Fibroblast of the conjunctiva (primary cell): ENCODE measurements at places on chromosomes 6 and 20.

- DNase-seq: no peak
These were observed 110.9 kb downstream of the QRSL1 start for GRCh38 chr6:106740287-106740686.

DNA sequence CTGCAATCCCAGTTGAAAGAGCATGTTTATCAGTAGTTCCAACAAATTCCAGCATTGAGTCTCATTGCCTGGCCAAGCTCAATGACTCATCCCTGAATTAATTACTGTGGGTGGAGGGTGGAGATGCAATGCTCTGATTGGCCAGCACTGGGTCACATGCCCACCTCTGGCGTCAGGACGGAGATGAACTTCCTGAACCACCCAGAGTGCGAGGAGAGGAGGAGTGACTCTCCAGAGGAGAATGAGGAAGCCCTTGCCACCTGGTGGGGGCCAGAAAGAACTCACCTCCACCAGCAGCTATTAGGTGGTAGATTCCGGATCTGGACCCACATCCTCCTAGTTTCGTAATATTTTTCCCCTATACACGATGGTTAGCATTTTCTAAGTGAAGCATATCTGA lies 283.9 kb downstream of the TBC1D7 start:
- no peak for DNase-seq

- no peak for DNase-seq
These were observed 133.6 kb downstream of the ALDH8A1 start for GRCh38 chr6:134816300-134816699.

GRCh38 chr6:84415068-84415467 lies 187.6 kb upstream of the CEP162 start:
- DNase-seq: no peak

- DNase-seq: no peak
These were observed 101.4 kb downstream of the CDH4 start for GRCh38 chr20:61353261-61354000.

DNA sequence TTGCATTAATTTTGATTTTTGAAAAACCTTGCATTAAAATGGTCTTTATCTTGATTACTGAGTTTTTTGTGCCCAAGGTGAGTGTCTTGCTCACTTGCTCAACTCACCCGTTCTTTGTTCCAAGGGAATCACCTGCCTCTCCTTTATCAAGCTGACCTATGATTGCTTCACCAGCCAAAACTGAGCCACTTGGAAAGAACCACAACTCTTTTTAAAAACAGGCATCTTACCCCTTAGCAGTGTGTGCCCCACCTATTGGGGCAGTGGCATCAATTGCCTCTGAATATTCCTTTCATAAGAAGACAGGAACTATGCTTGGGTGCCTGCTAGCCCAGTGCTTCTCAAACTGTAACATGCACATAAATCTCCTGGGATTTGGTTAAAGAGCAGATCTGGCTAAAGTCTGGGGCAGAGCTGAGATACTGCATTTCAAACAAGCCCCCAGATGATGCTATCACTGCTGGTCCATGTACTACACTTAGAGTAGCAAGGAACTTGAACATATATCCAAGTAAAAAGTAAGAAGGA lies 3.3 kb upstream of the STK38 start:
- no peak for DNase-seq

GRCh38 chr6:4806337-4806725 lies 30.1 kb downstream of the CDYL start:
- DNase-seq: no peak

GRCh38 chr6:27545271-27546046 lies 72.6 kb upstream of the ZNF184 start:
- DNase-seq: peak; percentile 68

- DNase-seq: peak; percentile 20
These were observed 114.9 kb downstream of the AKAP7 start for GRCh38 chr6:131250122-131250521.

- no peak for DNase-seq
These were observed 2.8 kb downstream of the ITPR3 start for GRCh38 chr6:33623895-33624381.

GRCh38 chr6:90083891-90084290 lies 189.6 kb downstream of the GJA10 start:
- DNase-seq: no peak

GRCh38 chr6:140867336-140867735 lies 1265.4 kb upstream of the GJE1 start:
- DNase-seq: no peak

- DNase-seq: no peak
These were observed 42.0 kb downstream of the PREX1 start for GRCh38 chr20:48785801-48786200.

- no peak for DNase-seq
These were observed 30.9 kb upstream of the RAB23 start for GRCh38 chr6:57252975-57253374.

GRCh38 chr6:39608652-39609345 lies 116.4 kb downstream of the KIF6 start:
- no peak for DNase-seq

GRCh38 chr20:34084227-34084923 lies 27.7 kb downstream of the EIF2S2 start:
- no peak for DNase-seq

- DNase-seq: no peak
These were observed 84.1 kb downstream of the TNFAIP3 start for GRCh38 chr6:137951064-137951597.

DNA sequence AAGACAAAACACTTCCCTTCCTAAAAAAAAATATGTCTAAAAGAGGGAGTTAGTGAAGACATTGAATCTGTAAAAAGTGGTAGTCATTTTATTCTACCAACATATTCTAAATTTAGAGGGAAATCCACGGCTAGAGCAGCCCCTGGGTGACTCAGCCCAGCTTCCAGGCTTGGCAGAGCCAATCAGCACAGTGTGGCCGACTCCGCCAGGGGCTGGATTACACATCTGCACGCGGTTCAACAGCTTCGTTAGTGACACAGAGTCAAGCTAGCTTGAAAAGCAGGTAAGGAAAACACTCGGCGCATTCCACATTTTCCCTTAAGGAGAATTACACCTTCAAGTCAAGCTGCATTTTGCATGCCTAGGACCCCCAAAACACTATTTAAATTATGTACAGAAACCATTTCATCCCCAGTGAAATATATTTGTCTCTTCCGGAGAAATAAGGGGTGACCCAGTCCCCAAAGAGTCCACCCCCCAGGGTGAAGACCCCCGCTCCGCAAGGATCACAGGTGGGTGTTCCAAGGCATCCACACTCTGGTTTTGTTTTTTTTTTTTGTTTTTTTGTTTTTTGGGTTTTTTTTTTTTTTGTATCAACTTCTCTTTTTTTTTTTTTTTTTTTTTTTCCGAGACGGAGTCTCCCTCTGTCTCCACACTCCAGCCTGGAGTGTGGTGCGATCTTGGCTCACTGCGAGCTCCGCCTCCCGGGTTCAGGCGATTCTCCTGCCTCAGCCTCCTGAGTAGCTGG lies 58.4 kb upstream of the ARID1B start:
- no peak for DNase-seq

DNA sequence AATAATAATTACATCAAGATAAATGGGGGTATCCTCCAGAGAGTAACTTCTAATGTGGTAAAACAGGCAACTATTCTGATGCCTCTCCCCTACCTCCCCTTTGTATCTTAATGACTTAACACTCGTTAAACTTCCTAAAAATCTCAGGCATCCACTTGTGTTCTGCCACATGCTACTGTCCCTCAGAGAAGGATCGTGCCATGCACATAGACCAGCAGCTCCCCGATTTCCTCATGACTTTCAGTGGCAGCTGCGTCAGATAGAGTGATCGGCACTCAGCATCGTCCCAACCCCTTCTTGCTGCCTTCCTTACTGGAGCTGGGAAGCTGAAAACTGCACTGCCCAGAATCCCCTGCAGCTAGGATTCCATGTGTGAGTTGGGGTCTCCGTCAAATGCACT lies 32.1 kb downstream of the RIPOR2 start:
- DNase-seq: no peak

DNA sequence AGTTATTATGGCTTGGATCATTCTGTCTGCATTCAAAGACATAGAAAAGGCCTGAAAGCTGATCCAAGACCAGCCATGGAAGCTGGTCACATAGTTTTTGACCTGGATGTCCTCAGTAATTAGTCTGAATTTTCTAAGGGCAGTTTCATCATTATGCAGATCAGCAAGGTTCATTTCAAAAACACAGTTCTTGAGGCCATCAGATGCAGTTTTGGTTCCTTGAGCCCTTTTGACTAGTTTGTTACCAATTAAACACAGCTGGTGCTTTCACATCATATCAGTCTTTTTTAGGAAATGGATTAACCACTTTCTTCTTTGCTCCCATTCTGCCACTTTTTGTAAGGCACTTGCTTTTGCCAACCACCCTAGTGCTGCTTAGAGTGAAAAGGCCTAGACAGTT lies 129.4 kb downstream of the NCOA3 start:
- no peak for DNase-seq

GRCh38 chr6:110951986-110952794 lies 6.3 kb upstream of the GTF3C6 start:
- peak; percentile 84 for DNase-seq

DNA sequence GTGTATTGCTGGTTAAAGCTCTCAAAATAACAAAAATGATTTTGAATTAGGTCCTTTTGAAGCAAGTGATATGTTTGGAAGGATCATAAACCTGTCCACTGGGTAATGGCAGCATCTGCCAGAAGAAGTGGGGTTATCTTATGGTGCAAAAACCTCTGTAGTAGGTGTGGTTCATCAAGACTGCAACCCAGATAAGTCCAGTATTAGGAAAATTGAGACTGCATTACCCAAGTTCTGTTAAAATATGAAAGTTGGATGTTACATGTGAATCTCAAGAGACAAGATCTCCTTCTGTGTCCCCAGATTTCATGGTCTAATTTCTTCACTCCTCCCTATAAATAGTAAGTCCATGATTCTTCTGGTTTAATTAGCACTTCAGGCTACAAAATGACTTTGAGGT lies 59.4 kb downstream of the RPRD1B start:
- no peak for DNase-seq

- DNase-seq: no peak
These were observed 30.1 kb upstream of the MAS1L start for GRCh38 chr6:29517728-29518440.

DNA sequence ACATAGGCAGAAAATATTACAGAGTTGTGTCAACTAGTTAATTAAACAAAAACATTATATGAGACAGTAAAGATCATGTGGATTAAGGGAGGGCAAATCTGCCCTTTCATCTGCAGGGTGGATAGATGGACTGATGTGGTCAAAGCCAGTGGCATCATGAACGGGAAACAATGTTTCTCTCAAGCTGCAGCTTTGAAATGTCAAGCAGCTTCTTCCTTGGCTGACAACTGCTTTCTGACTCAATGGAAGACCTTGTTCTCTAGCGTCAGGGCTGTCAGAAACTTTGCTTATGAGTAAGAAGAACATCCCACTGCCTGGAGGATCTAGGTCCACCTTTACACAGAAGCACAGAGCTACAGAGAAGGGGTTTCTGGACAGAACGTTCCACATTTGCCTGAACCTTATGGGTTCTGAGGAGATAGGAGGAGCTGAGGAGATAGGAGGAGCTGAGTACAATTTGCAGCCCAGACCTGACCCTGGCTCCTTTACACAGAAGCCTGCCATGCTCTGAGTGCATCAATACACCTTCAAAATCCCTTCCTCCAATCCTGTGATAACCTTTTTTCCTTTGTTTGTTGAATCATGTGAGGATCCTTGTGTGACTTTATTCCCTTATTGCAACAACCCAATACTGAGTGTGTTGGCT lies 6.1 kb downstream of the CST5 start:
- DNase-seq: no peak

DNA sequence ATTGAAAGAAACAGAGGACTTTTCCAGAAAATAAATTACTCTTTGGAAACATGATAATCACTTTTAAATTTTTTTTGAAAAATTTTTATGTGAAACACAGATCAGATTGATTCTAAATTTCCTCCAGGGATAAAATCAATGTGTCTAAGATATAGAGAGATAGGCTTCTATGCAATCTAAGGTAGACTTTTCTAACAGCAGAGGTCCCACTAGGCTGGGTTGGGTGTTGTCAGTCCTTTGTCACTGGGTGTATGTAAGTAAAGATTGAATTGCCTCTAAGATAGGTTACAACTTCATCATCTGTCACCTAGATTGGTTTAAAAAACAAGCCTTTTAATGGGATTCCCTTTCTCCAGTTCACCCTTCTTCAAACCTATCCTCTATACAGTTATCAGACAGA lies 449.9 kb downstream of the DHX35 start:
- no peak for DNase-seq

DNA sequence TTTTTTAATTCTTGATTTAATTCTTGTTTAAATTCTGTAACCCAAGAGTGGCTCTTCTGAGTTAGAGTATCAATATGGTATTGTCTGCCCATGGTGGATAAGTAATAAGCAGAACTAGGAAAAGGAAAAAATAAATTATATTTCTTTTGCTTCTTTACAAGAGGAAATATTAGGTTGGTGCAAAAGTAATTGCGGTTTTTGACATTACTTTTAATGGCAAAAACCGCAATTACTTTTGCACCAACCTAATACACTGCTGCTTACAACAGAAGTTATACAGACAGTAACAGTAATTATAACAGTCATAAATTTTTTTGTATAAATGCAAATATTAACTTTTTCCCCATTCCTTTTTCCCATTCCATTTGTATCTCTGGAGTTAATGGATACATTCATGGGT lies 65.6 kb downstream of the HS3ST5 start:
- no peak for DNase-seq

GRCh38 chr6:154261688-154262397 lies 94.8 kb downstream of the IPCEF1 start:
- no peak for DNase-seq

DNA sequence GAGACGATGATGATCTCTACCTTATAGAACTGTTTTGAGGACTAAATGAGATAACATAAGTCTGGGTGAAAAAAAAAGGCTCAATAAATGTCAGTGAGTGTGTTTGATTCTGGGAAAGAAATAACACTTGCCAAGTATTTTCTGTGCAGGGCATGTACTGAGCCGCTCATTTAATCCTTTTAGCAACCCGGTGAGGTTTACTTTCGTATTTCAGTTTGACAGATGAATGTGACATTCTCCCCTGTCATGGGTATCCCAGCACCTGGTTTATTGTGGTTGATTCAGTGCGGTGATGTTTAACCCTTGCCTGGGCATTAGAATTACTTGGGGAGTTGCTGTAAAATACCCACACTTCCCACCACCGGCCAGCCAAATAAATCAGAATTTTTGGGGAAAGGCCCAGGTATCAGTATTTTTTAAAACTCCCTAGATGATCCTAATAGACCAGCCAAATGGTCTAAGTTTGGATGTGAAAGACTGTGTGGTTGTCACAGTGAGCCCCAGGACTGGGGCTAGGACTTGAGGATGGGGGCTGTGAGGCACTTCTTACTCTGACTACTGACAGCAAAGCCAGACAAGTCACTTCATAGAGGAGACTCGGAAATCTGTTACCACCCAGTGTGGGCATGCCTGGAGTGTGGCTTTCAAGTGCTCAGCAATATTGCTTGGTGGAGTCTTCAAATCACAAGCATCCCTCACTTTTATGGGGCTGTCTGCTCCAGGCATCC lies 100.2 kb upstream of the KCNG1 start:
- DNase-seq: no peak

DNA sequence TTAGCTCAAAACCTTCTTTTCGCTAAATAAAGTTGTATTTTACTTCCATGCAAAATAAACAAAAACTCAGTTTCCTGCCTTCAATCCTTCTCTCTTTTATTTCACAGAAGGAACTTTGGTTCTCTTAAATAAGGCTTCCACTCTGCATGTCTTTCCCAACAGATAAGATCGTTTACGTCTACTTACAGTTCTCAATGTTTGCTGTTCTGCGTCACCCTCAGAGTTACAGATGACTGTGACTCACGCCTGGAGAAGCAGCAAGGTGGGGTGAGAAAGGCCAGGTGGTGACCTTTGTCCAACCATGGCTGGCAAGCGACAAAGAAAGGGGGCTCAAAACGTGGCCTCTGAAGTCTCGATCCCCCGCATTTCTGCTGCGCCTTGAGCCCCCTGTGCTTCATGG lies 51.4 kb upstream of the RPS6KA2 start:
- DNase-seq: no peak

GRCh38 chr20:64035066-64035932 lies 683 bp upstream of the C20orf204 start:
- no peak for DNase-seq
